ENCODE measurements at places on chromosomes 11 and 22. TPM values are rescaled to one million over a fixed set of nuclear protein-coding genes. Genes with fewer than 3 reads are reported as not detected.

MRGPRF gene
- 171 TPM for total RNA-seq

GGTLC3 gene
- total RNA-seq, result not detected

NPAS4 gene
- total RNA-seq, result 6.6 TPM

RAG1 gene
- 0.28 TPM for total RNA-seq

CSF2RB gene
- 21.4 TPM for total RNA-seq

STX5 gene
- total RNA-seq, result 46.8 TPM

MIOX gene
- total RNA-seq, result not detected

TEX54 gene
- not detected for total RNA-seq

NAP1L4 gene
- total RNA-seq, result 62.8 TPM

CHRM1 gene
- not detected for total RNA-seq

SORL1 gene
- total RNA-seq, result 26.9 TPM

XRCC6 gene
- 131 TPM for total RNA-seq

MAJIN gene
- not detected for total RNA-seq
